ENCODE measurements at places on chromosomes 11 and 22. TPM values are rescaled to one million over a fixed set of nuclear protein-coding genes. Genes with fewer than 3 reads are reported as not detected.

Gene TEF
- polyA plus RNA-seq = 3.6 TPM

Gene TTC36
- 0.18 TPM for polyA plus RNA-seq

Gene MMP1
- polyA plus RNA-seq = 5.9 TPM

Gene PARVA
- polyA plus RNA-seq = 27.6 TPM

Gene ADM2
- 0.49 TPM for polyA plus RNA-seq

Gene POTEH
- polyA plus RNA-seq = 1.3 TPM

Gene ATG16L2
- 29.4 TPM for polyA plus RNA-seq

Gene IL18
- polyA plus RNA-seq = 0.28 TPM

Gene YPEL4
- 2.3 TPM for polyA plus RNA-seq

Gene OR4C13
- polyA plus RNA-seq = not detected

Gene RRP8
- 7.8 TPM for polyA plus RNA-seq

Gene ZFP91
- polyA plus RNA-seq = 12.2 TPM

Gene LARGE1
- polyA plus RNA-seq = 1.2 TPM

- DNase-seq = no peak
- H3K4me1 ChIP-seq = no peaks in the 10 kb centered on the region
- no peaks in the 10 kb centered on the region for H3K36me3 ChIP-seq
- H3K27me3 ChIP-seq = no peaks in the 10 kb centered on the region
- H3K27ac ChIP-seq = no peak overlapping the region
Measured at GRCh38 chr11:111447112-111447471, 65.1 kb downstream of the BTG4 start.

- no peak overlapping the region for H3K27ac ChIP-seq
- no peak for DNase-seq
- no peaks in the 10 kb centered on the region for H3K27me3 ChIP-seq
- no peak overlapping the region for H3K4me3 ChIP-seq
Measured at GRCh38 chr11:76897233-76897632, 36.5 kb downstream of the ACER3 start.

- no peak for DNase-seq
- peaks cover 15% of the 10 kb centered on the region for H3K4me1 ChIP-seq
- peak within 1 kb of the TSS; percentile 84 for H3K27ac ChIP-seq
Measured at GRCh38 chr11:12377106-12377823, at the start of gene PARVA. TSS of gene PARVA (plus strand) at chr11:12377571. CDS start at chr11:12377648, 77 bp downstream.

- no peak overlapping the region for H3K4me3 ChIP-seq
- no peak for DNase-seq
- peaks cover 2% of the 10 kb centered on the region for H3K4me1 ChIP-seq
- H3K27me3 ChIP-seq = no peaks in the 10 kb centered on the region
- no peaks in the 10 kb centered on the region for H3K36me3 ChIP-seq
Measured at GRCh38 chr22:40726514-40726913, 47.2 kb downstream of the MCHR1 start.

GRCh38 chr11:27171376-27171958 is 130.9 kb downstream of the BBOX1 start:
- no peak for DNase-seq
- H3K4me3 ChIP-seq = no peak overlapping the region
- no peaks in the 10 kb centered on the region for H3K36me3 ChIP-seq
- H3K4me1 ChIP-seq = no peaks in the 10 kb centered on the region
- H3K27ac ChIP-seq = no peak overlapping the region

- no peak overlapping the region for H3K4me3 ChIP-seq
- H3K27me3 ChIP-seq = no peaks in the 10 kb centered on the region
- DNase-seq = no peak
- H3K27ac ChIP-seq = 0 out of 2 replicates have a peak overlapping the region, but pooled peaks have one; percentile 17
Measured at GRCh38 chr11:33515347-33515746, 185.3 kb downstream of the C11orf91 start.

GRCh38 chr11:8603696-8604077 is 9.7 kb upstream of the STK33 start:
- H3K36me3 ChIP-seq = no peaks in the 10 kb centered on the region
- 0 out of 2 replicates have a peak, but pooled peaks cover 6% of the 10 kb centered on the region for H3K4me1 ChIP-seq
- H3K27me3 ChIP-seq = no peaks in the 10 kb centered on the region
- no peak overlapping the region for H3K4me3 ChIP-seq
- H3K27ac ChIP-seq = no peak overlapping the region

- peaks cover 5% of the 10 kb centered on the region for H3K4me1 ChIP-seq
- H3K27ac ChIP-seq = no peak overlapping the region
- DNase-seq = no peak
- H3K27me3 ChIP-seq = no peaks in the 10 kb centered on the region
Measured at GRCh38 chr11:87174870-87175269, 137.1 kb downstream of the TMEM135 start.

DNA sequence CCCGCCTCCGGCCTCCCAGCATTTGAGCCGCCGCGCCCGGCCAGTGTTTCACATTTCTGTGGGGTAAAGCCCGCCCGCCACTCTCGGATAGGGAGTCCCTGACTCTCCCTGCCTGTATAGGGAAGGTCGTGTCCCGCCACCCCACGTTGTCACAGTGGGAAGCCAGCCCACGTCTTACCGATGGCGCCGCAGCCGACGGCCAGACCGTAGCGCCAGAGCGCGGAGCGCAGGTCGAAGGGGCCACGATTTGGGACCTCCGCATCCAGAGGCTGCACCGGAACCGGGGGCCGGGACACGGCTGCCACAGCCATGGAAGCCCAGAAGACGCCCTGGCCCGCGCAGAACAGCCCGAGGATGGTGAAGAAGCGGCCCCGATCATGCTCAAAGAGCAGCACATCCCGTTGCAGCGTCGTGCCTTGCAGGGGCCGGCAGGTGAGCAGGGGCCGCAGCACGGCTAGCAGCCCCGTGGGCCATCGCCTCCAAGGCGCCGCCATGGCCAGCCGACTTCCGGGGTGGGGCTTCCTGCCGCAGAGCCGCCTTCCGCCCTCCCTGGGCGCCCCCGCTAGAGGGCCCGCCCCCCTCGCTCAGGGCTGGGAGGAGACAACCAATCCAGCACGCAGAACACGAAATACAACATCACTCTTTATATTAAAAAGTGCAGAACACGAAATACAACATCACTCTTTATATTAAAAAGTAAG is at the start of gene TMEM223:
Gene TMEM223 (minus strand): TSS at position 506 of the 701 bp plus-strand sequence. CDS start 12 bp downstream, at position 494.
- H3K27me3 ChIP-seq = no peaks in the 10 kb centered on the region
- DNase-seq = peak; percentile 96
- H3K4me1 ChIP-seq = peaks cover 24% of the 10 kb centered on the region

GRCh38 chr11:130765406-130765805 is 150.9 kb downstream of the SNX19 start:
- no peaks in the 10 kb centered on the region for H3K36me3 ChIP-seq
- DNase-seq = no peak
- H3K4me1 ChIP-seq = no peaks in the 10 kb centered on the region
- H3K27ac ChIP-seq = no peak overlapping the region
- no peaks in the 10 kb centered on the region for H3K27me3 ChIP-seq
- no peak overlapping the region for H3K4me3 ChIP-seq

GRCh38 chr22:31945443-31945855 is 1.1 kb downstream of the YWHAH start:
- peak overlapping the region; percentile 98 for H3K4me3 ChIP-seq
- peak overlapping the region; percentile 80 for H3K27ac ChIP-seq
- H3K4me1 ChIP-seq = peaks cover 4% of the 10 kb centered on the region
- H3K27me3 ChIP-seq = no peaks in the 10 kb centered on the region
- H3K36me3 ChIP-seq = peaks cover 38% of the 10 kb centered on the region

DNA sequence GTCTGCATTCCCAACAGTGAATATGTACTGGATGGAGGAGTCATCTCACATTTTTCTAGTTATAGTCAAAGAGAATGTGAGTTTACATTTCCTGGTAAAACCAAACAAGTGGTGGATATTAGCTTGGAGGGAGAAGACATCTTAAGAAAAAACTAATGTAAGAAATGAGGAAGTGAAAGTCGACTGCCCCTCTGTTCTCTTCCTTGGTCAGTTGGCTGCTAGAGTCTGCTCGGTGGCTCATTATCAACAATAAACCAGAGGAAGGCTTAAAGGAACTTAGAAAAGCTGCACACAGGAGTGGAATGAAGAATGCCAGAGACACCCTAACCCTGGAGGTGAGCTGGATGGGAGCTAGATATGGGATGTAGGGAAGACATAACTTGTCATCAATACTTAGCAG is 5.8 kb downstream of the SLC22A9 start:
- no peak for DNase-seq
- no peak overlapping the region for H3K4me3 ChIP-seq
- no peaks in the 10 kb centered on the region for H3K36me3 ChIP-seq

GRCh38 chr11:2520736-2521035 is 75.9 kb downstream of the KCNQ1 start:
- DNase-seq = no peak
- no peak overlapping the region for H3K4me3 ChIP-seq
- no peaks in the 10 kb centered on the region for H3K36me3 ChIP-seq
- no peaks in the 10 kb centered on the region for H3K27me3 ChIP-seq
- H3K4me1 ChIP-seq = peaks cover 5% of the 10 kb centered on the region

DNA sequence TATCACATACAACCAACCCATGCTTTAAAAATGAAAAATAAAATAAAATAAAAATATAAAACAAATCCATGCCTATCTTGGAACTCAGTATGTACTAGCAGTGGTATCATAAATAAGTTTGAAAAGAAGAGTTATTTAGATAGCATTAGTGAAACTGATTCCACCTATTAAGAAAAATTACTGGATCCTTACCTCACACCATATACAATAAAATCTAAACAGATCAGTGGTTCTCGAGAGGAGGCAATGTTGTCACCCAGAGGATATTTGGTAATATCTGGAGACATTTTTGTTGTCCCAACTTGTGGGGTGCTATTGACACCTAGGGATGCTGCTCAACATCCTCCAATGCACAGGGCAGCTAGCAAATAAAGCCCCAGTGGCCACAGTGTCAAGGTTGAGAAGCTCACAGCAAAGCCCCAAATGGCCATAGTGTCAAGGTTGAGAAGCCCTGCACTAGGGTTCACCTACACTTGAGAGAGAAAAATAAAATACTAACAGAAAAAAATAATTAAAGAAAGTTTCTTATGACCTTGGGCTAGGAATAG is 9.9 kb upstream of the NDUFV1 start:
- H3K27me3 ChIP-seq = no peaks in the 10 kb centered on the region
- H3K36me3 ChIP-seq = no peaks in the 10 kb centered on the region
- H3K27ac ChIP-seq = no peak overlapping the region
- no peak overlapping the region for H3K4me3 ChIP-seq
- H3K4me1 ChIP-seq = no peaks in the 10 kb centered on the region

- H3K4me3 ChIP-seq = no peak overlapping the region
- H3K4me1 ChIP-seq = no peaks in the 10 kb centered on the region
- no peaks in the 10 kb centered on the region for H3K27me3 ChIP-seq
- no peaks in the 10 kb centered on the region for H3K36me3 ChIP-seq
- no peak for DNase-seq
- H3K27ac ChIP-seq = no peak overlapping the region
Measured at GRCh38 chr11:109526931-109527330, 104.9 kb downstream of the C11orf87 start.

- no peak overlapping the region for H3K4me3 ChIP-seq
- no peaks in the 10 kb centered on the region for H3K36me3 ChIP-seq
- no peaks in the 10 kb centered on the region for H3K27me3 ChIP-seq
- no peak for DNase-seq
- no peaks in the 10 kb centered on the region for H3K4me1 ChIP-seq
- H3K27ac ChIP-seq = no peak overlapping the region
Measured at GRCh38 chr11:11346303-11346702, 6.7 kb downstream of the CSNK2A3 start.

- peaks cover 29% of the 10 kb centered on the region for H3K4me1 ChIP-seq
- H3K27me3 ChIP-seq = peaks cover 6% of the 10 kb centered on the region
- no peaks in the 10 kb centered on the region for H3K36me3 ChIP-seq
- DNase-seq = no peak
Measured at GRCh38 chr11:117677729-117678310, 119.2 kb downstream of the DSCAML1 start.
